ENCODE measurements at places on chromosomes 7 and 10.

DNA sequence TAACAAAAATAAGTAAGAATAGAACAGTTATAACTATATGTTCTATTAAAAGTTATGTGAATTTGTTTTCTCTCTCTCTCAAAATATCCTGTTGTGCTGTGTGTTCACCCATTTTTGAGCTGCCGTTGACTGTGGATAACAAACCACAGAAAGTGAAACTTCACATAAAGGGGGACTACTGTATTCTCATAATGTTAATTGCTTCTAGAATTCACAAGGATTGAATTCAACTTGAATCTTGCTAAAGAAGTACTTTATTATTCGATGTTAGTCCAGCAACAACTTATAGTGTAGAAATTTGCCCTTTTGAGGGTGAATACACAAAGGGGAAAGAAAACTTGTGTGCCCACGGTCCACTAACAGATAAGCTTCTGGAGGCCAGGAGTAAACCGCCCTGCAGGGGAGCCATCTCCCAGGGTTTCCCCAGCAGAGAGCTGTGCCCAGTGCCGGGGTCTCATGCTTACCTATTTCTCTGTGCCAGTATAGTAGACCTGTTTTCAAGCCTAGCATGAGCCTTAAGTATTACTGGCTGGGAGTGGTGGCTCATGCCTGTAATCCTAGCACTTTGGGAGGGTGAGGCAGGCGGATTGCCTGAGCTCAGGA, 87.1 kb downstream of the KAT6B start:
- H3K27me3 ChIP-seq: no peaks in the 10 kb centered on the region
- peaks cover 40% of the 10 kb centered on the region for H3K4me1 ChIP-seq
- no peak overlapping the region for H3K4me3 ChIP-seq
- no peak for DNase-seq

DNA sequence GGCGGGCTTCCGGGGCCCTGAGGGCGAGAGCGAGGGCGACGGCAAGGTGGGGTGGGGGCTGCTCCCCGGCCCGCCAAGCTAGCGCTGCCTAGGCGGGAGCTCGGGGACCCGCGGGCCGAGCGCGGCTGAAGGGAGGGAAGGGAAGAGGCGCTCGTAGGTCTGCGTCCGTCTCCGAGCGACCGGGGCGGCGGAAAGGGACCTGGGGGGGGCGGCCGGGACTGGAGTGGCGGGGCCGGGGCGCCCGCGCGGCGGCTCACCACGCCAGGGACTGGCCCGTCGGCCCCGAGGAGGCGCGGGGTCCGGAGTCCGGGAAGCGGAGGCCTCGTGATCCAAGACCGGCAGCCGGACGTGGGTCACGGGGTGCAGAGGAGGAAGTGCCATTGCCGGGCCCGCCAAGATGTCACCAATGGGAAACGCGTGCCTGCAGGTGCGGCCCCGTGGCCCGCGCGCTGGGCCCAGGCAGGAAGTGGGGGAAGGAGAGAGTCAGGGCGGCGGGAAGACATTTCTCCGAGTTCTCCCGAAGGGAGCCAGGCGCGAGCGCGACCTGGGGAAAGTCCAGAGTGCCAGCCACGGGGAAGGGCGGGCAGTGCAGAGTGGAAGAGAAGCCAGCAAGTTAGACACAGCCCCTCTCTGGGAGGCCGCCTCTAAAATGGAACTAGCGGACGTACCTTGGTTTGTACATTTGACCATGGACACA, 11.9 kb downstream of the HNRNPF start:
- H3K4me1 ChIP-seq: peaks cover 63% of the 10 kb centered on the region
- DNase-seq: peak; percentile 92
- peak overlapping the region; percentile 81 for H3K4me3 ChIP-seq
- H3K27me3 ChIP-seq: no peaks in the 10 kb centered on the region
- H3K36me3 ChIP-seq: peaks cover 84% of the 10 kb centered on the region

DNA sequence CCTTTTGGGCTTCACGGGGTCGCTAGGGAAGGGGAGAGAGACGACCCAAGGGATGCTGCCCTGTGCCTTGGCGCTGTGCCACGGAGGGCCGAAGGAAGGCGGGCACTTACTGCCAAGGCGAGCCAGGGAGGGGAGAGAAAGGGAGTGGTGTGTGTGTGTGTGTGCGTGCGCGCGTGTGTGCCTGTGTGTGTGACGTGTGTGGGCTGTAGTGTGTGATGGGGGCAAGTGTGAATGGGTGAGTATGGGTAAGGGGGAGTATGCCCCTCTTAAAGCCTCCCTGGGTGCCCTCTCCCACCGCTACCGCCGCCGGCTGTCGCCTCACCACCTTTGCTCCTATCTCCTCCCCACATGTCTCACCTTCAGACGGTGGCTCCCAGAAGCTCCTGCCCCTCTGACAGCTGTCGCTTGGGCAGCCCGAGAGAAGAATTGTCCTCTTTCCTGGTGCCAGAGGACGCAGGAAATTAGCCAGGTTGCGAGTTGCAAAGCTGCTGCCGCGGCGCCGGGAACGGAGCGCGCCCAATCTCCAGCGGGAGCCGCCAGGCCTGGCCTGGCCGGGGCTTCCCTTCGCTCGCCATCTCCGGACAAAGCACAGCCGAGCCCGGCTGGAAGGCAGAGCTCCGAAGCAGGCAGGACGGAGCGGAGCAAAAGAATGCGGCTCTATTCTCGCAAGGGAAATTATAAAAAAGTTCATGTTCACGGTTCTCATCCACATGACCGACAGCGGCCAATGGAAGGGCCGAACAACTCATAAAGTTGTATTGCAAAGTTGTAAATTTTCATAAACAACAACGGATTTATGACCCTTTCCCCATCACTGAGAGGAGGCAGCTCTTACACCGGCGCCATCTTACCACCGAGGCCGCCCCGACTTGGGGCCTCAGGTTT, at the start of gene HOXA3:
Gene HOXA3, minus strand, starts transcription at position 653 of the 885 bp plus-strand sequence. CDS start 41,943 bp downstream, outside the sequence.
- H3K4me3 ChIP-seq: peak within 1 kb of the TSS; percentile 52
- no peak for DNase-seq
- peaks cover 83% of the 10 kb centered on the region for H3K27me3 ChIP-seq
- peaks cover 48% of the 10 kb centered on the region for H3K4me1 ChIP-seq

GRCh38 chr7:108205311-108205710, 75.2 kb upstream of the LAMB4 start:
- H3K4me1 ChIP-seq: no peaks in the 10 kb centered on the region
- H3K27ac ChIP-seq: no peak overlapping the region
- no peak for DNase-seq
- H3K36me3 ChIP-seq: no peaks in the 10 kb centered on the region

GRCh38 chr10:89278034-89278535, 23.8 kb upstream of the IFIT2 start:
- no peaks in the 10 kb centered on the region for H3K36me3 ChIP-seq
- H3K4me3 ChIP-seq: no peak overlapping the region
- H3K27me3 ChIP-seq: no peaks in the 10 kb centered on the region
- H3K27ac ChIP-seq: no peak overlapping the region

DNA sequence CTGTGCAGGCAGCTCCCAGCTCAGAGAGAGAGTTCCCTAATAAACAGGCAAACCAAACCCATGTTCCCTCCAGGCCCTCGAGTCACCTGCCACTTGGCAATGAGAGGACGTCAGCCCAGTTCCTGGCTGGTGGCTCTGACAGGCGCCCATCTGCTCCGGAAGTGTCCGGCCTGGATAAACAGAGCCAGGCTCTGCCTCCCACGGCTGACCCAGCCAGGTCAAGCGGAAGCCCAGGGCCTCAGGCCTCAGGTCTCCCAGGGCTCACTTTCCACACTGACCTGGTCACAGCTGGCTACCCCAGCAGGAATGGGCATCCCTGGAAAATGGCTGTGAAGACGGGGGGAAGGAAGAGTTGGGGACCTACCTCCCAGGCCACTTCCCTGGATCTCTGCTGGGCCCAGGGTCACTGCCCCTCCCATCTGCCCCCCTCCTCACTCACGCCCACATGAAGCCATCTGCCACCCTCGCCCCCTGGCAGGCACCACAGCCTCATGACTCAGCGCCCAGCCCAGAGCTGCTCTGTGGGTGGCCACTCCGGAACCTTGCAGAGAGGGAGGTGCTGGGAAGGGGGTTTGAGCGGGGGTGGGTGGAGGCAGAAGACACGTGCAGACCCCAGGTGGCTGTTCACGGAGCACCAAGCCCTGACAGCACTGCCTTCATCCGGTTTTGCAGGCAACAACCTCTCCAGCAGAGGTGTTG, 37.4 kb upstream of the DUSP5 start:
- DNase-seq: peak; percentile 68
- H3K36me3 ChIP-seq: no peaks in the 10 kb centered on the region
- no peak overlapping the region for H3K27ac ChIP-seq

DNA sequence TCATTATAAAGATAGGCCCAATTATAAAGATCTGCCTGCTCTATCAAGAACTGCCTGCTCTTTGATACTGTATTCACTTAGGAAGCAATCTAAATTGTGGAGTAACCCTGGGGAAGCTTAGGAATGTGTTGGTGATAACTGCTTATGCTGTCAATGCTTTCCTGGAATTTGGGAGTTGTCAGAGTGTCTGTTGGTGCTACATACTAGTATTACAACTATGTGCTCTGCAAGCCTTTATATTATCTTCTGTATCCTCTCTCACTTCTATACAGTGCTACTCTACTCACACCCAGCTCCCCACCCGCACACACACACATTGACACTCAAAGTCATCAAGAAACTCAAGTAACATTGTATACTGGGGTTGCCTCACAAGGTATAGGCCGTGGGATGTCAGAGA, 6.1 kb downstream of the ZNF277 start:
- peaks cover 9% of the 10 kb centered on the region for H3K36me3 ChIP-seq
- no peak overlapping the region for H3K4me3 ChIP-seq
- no peaks in the 10 kb centered on the region for H3K27me3 ChIP-seq
- H3K27ac ChIP-seq: no peak overlapping the region
- H3K4me1 ChIP-seq: peaks cover 34% of the 10 kb centered on the region
- no peak for DNase-seq
